ENCODE measurements at places on chromosomes 3 and 15. TPM values are rescaled to one million over a fixed set of nuclear protein-coding genes. Genes with fewer than 3 reads are reported as not detected.

Gene EIF1B
- total RNA-seq = 54.0 TPM

Gene GP9
- total RNA-seq = not detected

Gene CYP1A1
- not detected for total RNA-seq

Gene HYAL1
- 41.3 TPM for total RNA-seq

Gene KNG1
- total RNA-seq = not detected

Gene C3orf85
- total RNA-seq = not detected

Gene CKMT1B
- total RNA-seq = 3.7 TPM

Gene TLR9
- total RNA-seq = not detected

Gene THRB
- total RNA-seq = 10.1 TPM

Gene CCK
- total RNA-seq = 0.76 TPM

Gene DNAJB8
- total RNA-seq = not detected

Measured in left lung (tissue), 14 donors.